ENCODE measurements at places on chromosomes 4 and X.

DNA sequence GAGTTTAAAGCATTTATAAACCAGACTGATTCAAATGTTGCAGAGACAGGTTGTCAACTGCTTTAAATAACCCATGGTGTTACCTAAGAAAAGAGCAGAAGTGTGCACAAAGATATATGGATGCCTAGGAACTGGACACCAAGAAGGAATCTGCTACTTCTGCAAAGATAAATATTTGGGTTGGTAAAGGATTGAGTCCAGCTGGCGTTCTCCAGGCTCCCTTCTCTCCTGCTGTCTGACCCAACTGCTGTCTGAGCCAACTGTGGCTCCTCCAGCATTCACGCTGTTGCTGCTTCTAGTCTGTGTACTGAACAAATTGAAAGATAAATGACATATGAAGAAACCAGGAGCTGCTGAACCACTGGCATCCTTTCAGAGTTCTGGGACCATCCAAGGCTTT, 1167.8 kb upstream of the PRKX start:
- DNase-seq, result no peak

DNA sequence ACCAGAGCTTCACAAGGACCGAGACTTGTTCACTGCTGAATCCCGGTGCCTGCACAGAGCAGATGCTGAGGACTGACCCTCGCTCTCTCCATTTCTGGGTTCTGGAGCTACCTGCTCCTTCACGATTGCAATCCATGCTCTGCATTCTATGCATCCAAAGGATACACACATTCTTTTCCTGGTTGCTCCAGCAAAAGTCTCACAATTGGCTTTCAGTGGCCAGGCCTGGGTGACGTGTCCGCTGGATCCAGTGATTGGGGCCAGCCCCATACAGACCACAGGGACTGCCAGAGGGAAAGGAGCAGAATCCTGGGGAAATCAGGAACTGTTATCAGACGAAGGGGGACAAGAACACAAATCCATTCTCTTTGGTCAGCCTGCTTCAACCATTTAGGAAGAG, 14.9 kb upstream of the CDKN2AIP start:
- no peak for DNase-seq

DNA sequence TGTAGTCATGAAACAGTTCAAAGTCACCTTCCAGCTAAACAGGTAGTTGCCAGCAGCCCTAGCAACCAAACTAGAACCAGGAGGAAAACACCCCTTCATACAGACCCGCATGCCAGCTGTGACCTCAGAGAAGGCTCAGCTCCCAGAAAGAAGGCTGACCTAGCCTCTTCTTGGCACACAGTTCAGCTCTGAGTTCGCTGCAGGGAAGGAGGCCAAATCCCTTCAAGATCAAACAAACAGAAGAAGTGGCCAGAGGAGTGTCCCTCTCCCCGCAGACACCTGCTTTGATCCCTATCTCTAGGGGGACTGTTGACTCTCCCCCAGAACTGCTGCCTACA, 56.0 kb downstream of the HADH start:
- DNase-seq, result no peak

GRCh38 chr4:143514497-143514896, 995 bp downstream of the SMARCA5 start:
- DNase-seq, result no peak

Data from AG09319 (cell line).